Activated CD8-positive, alpha-beta T cell treated with anti-CD3 and anti-CD28 coated beads for 36 hours (primary cell): ENCODE measurements at places on chromosomes 7 and 10. TPM values are rescaled to one million over a fixed set of nuclear protein-coding genes. Genes with fewer than 3 reads are reported as not detected.

DNA sequence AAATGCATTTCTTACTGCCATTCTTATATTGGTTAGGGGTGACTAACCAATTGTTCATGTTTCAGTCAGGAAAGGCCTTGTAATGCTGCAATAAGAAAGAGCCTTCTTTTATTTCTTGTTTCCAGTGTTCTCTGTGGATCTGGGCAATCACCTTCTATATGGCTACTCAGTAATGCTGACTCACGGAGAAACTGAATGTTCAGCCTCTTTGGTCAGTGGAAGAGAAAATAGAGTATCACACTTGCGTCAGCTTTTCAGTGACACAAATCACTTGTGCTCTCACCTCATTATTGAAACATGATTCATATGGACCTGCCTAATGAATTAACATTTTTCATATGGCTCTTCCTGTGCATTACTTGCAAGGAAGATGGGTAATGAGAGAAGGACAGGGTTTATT, 243.9 kb upstream of the POT1 start:
- DNase-seq, result no peak

- no peak for DNase-seq
Measured at GRCh38 chr7:44308596-44309270, 16.7 kb downstream of the CAMK2B start.

GRCh38 chr10:110069502-110069982, 61.8 kb downstream of the ADD3 start:
- no peak for DNase-seq

GRCh38 chr10:131560706-131561355, 249.3 kb upstream of the TCERG1L start:
- DNase-seq, result no peak

- DNase-seq, result peak; percentile 26
Measured at GRCh38 chr7:8260871-8261694, 884 bp downstream of the ICA1 start.

DNA sequence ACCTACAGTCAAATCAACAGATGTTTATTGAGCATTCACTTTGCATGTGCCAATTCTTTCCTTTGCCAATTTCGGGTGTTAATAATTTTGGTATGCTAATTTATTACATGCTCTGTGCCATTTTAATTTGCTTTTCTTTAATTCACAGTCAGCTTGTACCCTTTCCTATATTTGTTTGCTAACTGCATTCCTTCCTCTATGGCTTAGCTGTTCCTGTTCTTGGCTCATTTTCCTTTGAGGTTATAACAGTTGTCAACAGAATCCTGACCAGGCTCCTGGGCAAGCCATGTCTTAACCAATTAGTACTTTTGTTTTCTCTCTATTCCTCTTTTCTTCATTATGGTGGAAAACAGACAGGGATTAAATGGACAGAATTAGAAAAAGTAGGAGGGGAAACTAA, 73.6 kb upstream of the RPA3 start:
- DNase-seq, result no peak

- DNase-seq, result peak; percentile 81
Measured at GRCh38 chr10:47340608-47341170, 7.5 kb upstream of the RBP3 start.

GRCh38 chr7:154774303-154774969, 228.5 kb downstream of the PAXIP1 start:
- DNase-seq, result no peak

- DNase-seq, result no peak
Measured at GRCh38 chr10:7403620-7404019, 7.2 kb downstream of the SFMBT2 start.

- DNase-seq, result no peak
Measured at GRCh38 chr7:105990141-105990540, 27.1 kb downstream of the CDHR3 start.

DNA sequence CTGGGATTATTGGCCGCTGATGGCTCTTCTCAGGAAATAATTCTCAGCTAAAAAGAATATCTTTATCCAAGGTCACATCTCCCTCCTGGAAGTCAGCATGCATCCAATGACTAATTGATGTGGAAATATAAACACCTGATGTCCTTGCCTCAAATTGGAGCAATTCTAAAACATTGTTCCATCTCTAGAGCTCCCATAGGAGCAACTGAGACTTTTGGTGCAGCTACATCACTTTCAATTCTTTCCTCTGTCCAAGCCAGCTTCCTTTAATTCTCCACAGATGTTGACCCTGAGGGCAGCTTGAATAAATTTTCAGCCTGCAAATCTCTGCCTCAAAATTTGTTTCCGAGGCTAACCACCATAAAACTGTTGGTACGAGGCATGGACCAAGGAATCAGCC, 43.9 kb upstream of the KCND2 start:
- DNase-seq, result no peak

- no peak for DNase-seq
Measured at GRCh38 chr7:125382401-125382800, 452.8 kb upstream of the POT1 start.

- peak; percentile 58 for DNase-seq
Measured at GRCh38 chr10:97427571-97428179, 1.7 kb downstream of the PGAM1 start.

- peak; percentile 71 for DNase-seq
Measured at GRCh38 chr10:113666682-113667252, 2.9 kb upstream of the NRAP start.

DNA sequence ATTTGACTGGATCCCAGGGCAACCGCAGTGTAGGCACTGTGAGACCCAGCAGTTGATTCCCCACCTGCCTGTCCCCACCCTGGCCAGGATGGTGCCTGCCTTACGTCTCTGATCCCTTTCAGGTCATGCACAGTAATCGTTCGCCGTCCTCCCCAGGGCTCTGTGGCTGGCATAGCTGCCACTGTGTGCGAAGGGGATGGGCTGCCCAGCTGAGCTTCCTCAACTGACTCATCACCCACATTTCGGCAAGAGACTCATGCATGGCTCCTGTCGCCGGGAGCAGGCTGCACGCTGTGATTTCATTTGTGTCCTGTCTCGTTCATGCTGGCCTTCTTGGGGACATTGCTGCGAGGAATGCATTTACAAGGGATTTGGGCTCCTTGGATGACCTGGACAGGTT, 252.4 kb downstream of the KLF6 start:
- DNase-seq, result no peak

- no peak for DNase-seq
Measured at GRCh38 chr10:70343312-70343711, 39.1 kb downstream of the LRRC20 start.

- DNase-seq, result no peak
Measured at GRCh38 chr10:43264344-43264964, 2.4 kb downstream of the RASGEF1A start.

The AKR1D1 gene
- not detected for total RNA-seq

The NUTM2E gene
- total RNA-seq, result 0.23 TPM

The UTF1 gene
- not detected for total RNA-seq

The PLEKHS1 gene
- total RNA-seq, result not detected

The SPDYE6 gene
- not detected for total RNA-seq

The MRLN gene
- not detected for total RNA-seq

The CC2D2B gene
- total RNA-seq, result 0.31 TPM

The PNLIPRP1 gene
- not detected for total RNA-seq

The CYCS gene
- 266 TPM for total RNA-seq
